ENCODE measurements at places on chromosomes 2 and 18.

DNA sequence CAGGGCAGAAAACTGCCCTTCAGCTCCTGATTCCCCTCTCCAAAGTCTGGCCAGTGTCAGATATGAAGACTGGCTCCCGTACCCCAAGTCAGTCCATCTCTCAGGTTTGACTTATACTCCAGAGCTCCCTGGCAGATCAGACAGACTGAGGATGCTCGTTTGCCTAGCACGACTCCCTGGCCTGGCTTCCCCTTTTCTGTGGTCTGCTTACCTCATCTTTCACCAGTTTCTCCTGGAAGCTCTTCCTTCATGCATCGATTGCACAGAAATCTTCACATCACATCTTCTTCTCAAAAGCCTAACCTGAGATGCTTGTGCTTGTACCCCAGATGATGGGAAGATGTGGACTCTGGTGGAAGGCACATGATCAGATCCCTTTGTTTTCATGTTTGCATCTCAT is 387.9 kb upstream of the POU3F3 start:
- DNase-seq, result no peak

DNA sequence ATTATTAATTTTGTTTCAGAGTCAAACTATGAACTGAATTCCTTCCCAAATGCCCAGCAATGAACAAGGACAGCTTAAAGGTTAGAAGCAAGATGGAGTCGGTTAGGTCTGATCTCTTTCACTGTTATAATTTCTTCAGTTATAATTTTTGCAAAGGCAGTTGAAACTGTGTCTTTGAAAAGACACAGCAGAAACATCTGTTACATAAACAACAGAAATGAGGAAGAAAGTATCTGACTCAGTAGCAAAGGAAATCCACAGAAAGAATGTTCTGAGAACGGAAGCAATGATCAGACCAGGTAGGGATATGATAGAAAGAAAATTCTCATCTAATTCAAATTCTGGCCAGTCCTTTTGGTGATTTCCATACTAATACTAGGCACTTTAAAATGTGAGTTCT is 5.2 kb upstream of the RMC1 start:
- no peak for DNase-seq

- no peak for DNase-seq
Observed at GRCh38 chr2:197904446-197904845, 100.1 kb downstream of the PLCL1 start.

DNA sequence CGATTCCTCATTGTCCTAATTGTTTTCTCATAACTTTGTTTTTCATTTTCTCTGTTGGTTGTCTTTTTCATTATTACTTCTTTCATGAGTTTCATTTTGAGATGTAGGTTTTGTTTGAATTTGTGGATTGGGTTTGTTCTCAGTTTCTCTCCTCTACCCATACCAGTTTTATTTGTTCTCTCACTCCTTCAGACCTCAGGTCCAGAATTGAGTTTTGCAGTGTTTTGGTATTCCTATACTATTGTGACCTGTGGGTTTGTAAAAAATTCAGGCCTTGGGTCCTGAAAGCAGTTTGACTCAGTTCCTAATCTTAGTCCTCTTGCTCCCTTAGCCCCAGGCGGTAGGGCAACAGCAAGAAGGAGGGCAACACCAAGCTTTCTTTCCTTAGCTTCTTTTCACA is 28.3 kb upstream of the UBE2E3 start:
- DNase-seq, result no peak

DNA sequence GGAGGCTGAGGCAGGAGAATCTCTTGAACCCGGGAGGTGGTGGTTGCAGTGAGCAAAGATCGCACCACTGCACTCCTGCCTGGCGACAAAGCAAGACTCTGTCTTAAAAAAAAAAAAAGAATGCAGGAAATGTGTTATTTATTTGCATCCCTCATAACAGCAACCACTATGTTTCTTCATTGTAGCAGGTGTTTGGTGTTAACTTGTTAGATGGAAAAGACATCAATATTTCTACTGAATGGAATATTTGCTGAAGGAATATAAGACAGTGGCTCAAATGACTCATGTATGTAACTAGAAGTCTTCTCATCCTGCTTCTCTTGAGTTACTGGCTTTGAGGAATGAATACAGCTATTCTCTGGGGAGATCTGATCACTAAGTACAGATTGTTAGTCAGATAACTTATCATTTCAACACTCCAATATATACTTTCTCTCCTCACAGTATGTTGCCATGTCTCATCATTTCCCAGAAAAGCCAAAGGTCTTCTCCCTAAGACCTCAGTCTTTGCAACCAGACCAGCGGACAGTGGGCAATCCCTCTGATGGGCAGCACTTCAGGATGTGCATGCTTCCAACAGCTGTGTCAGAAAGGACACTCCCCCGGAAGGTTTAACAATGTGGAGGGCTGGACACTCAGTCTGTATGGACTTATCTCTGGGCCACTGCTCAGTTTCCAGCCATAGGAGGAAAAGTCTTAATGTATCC is 104.4 kb upstream of the STK17B start:
- peak; percentile 59 for DNase-seq

GRCh38 chr2:37589298-37589697 is 82.1 kb downstream of the CDC42EP3 start:
- no peak for DNase-seq

GRCh38 chr2:219002395-219003266 is 9.4 kb upstream of the CRYBA2 start:
- DNase-seq, result no peak

All from AG08395 (cell line).